ENCODE measurements at places on chromosomes 2 and 18.

- DNase-seq: no peak
Observed at GRCh38 chr2:165793161-165793778, 777 bp downstream of the GALNT3 start.

DNA sequence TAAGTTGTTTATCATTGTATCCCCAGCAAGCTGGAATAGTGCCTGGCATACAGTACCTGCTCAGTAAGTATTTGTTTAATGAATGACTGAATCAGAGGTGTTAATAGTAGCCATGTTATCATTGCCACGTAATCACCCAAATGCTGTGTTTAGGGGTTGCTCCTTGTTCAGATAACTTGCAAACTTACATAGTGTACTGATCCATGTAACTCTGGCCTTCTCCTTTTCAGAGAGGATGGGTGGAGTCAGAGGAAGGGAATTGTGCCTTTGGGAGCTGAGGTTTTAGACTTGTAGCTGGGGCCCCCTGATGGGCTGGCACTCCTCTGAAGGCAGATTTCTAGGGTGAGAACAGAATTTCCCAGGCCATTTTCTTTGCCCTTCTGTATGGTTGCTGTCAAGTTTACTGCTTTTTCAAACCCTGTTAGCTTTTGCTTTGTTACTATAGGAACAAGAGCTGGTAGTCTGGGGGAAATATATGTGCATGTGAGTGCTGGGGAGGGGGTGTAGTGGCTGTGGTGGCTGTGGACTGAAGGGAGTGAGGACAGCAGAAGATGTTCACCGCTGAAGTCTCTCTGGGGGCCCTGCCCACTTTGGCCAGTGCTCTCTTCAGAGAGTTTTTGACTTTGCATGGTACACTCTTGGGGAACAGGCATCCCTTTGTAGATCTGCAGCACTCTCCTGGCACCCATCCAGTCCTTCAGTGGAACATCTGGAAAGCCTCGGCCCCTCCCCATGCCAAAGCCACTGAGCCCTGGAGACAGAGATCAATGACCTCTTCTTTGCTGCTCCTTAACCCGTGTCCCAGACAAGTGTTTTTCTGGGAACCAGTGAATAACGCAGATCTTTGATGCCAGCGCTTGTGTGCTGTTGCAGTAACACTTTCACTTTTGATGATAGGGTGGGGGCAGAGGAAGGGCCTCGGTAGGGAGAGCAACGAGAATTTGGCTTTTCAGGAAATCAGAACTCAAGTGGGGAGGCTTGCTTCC lies 209.0 kb downstream of the PRKCE start:
- no peak for DNase-seq

DNA sequence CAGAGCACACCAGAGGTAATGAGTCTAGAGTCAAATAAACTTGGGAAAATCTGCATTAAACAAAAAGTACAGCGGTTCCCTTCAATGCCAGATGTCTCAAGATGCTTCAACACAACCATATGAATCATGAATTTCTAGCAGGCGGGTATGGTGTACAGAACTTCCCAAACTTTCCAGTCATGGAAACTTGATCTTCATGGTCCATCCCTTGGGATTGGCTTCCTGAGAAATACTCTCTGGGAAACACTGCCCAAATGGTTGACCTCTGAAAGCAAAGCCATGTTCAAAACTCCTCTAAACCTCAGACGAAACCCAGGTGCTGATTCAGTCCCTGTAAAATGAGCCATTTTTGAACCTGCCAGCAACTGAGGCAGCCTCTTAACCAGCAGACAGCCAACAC lies 16.4 kb upstream of the TMEM247 start:
- no peak for DNase-seq

DNA sequence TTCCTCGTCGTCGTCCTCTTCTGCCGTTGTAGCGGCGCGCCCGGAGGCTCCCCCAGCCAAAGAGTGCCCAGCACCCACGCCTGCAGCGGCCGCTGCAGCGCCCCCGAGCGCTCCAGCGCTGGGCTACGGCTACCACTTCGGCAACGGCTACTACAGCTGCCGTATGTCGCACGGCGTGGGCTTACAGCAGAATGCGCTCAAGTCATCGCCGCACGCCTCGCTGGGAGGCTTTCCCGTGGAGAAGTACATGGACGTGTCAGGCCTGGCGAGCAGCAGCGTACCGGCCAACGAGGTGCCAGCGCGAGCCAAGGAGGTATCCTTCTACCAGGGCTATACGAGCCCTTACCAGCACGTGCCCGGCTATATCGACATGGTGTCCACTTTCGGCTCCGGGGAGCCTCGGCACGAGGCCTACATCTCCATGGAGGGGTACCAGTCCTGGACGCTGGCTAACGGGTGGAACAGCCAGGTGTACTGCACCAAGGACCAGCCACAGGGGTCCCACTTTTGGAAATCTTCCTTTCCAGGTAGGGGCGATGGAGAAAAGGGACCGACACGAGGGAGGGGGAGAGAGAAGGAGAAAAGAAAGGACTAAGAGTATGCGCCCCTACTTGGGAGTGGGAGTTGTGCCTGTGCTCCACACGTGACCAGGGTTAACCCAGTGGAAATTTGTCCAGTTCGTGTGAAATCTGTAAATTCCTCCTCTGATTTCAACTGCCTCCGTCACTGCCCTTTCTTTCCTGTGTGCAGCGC lies 800 bp downstream of the HOXD13 start:
- DNase-seq: no peak

DNA sequence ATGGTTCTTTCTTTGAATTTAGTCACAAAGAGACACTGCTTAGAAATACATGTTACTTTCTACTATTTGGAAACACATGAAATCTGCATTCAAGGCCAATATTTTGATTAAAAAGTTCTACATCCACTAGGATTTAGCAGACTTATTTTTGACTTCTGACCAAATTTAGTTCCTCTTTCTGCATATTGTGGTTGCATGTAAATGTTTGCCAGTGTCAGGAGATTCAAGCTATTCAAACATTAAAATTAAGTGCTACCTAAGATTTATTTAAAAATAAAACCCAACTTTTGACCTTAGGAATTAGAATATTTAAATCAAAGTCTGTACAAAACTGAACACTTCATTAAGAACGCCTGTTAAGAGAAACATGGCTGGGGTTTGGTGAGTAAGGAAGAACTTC lies 891.1 kb downstream of the CPS1 start:
- DNase-seq: no peak

DNA sequence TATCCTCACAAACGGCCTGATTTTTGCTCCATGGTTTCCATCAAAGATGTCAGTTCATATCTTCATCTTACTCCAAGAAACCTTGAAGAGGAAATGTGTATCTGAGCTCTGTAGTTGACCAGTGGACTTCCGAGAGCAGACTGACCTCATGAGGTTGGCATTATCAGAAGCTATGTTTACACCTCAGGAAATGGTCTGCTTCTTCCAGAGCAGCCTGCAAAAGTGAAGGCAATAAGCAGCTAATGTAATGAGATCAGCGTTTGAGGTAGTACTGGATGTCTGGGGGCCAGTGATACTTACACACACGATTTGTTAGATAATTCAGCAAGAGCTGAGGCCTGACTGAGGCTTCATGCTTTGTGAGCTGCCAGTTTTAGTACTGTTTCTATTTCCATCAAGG lies 189.7 kb downstream of the LRRTM1 start:
- no peak for DNase-seq

GRCh38 chr2:397521-397920 lies 109.6 kb upstream of the ALKAL2 start:
- no peak for DNase-seq

GRCh38 chr18:56468396-56468795 lies 170.0 kb downstream of the TXNL1 start:
- DNase-seq: no peak

DNA sequence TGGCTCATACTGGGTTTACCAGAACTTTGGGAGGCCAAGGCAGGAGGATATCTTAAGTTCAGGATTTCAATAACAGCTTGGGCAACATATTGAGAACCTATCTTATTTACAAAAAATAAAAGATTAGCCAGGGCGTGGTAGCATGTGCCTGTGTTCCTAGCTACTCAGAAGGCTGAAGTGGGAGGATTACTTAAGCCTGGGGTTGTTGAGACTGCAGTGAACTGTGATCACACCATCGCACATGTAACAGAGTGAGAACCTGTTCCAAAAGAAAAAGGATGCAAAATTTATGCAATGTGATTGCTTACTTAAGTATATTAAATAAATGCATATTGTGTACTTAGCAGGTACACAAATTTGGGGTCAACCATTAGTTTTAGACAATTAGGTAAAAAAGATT lies 768.9 kb upstream of the CDH7 start:
- no peak for DNase-seq

GRCh38 chr2:229196448-229196847 lies 74.6 kb downstream of the PID1 start:
- no peak for DNase-seq

- no peak for DNase-seq
Observed at GRCh38 chr18:32360682-32361345, 109.9 kb downstream of the GAREM1 start.

- DNase-seq: no peak
Observed at GRCh38 chr2:234111523-234111922, 61.0 kb downstream of the SPP2 start.

DNA sequence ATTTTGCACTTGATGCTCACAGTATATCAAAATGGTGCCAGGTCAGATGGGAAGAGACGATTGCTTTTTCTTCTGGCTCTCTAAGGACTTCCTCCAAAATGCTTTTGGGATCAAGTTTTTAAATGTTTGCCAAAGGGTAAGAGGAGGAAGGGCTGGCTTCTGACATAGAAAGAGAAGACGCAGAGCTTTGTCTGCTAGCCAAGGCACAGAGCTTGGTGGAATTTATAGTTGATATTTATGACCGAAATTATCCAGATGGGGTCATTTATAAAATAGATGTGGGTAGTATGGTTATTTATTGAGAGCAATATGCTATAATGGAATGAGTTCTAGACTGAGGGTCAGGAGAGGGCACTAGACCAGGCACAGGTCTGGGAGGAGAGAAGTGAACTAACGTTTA lies 193.3 kb downstream of the FSHR start:
- no peak for DNase-seq

- no peak for DNase-seq
Observed at GRCh38 chr2:205633994-205634393, 48.3 kb upstream of the NRP2 start.

DNA sequence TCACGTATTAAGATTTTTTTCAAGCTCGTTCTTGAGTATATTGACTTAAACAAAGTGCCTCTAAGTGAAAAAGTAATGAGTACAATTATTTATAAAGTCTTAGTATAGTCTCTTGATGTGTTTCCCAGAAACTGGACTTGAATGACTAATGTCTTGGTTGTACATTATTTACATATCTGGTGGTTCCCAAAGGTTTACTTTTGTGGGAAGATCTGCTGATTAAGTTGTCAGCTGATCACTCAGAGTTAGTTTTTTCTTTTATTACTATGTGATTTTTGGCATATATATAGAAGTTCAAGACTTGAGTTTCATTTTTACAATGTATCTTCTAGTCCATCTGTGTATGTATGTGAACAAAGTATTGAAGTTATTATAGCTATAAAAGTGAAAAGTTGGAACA lies 29.5 kb downstream of the RNF144A start:
- no peak for DNase-seq

- no peak for DNase-seq
Observed at GRCh38 chr2:164597983-164598382, 23.3 kb downstream of the GRB14 start.

DNA sequence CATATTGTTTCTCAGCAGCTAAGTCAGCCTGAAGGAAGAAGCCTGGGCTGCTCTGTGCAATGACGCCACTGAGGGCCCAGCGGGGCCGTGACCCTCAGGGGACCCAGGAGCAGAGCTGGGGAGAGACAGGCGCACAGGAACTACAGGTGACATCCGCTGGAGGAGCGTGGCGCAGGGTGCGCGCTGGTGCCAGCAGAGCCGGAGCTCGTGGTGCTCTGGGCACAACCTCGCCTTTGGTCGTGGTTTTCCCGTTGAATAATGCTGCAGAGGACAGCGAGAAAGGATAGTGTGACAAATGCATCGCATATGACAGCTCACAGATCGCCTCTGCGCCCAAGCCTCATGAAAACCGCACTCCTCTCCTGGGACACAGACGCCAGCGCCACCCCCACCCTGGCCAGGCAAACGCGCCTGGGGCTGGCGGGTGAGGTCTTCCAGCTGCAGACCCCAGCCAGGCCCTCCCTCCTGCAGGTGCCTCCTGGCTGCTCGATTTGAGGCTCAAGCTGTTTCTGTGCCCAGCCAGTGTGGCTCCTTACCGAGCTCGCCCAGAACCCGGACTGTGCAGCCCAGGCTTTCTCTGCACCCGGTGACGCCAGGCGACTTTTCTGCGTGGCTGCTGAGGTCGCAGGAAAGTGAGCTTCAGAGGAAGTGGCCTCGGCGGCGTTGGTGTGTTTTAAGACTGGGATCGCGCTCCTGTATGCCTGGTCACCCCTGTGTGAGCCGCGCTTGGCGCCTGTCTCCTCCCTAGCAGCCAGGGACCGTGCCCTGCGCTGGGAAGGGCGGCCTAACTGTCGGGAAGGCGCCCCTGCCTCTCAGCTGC lies 583.1 kb upstream of the HS6ST1 start:
- no peak for DNase-seq

- DNase-seq: no peak
Observed at GRCh38 chr2:106275971-106276370, 81.9 kb upstream of the UXS1 start.

GRCh38 chr2:31980674-31981356 lies 30.0 kb downstream of the MEMO1 start:
- no peak for DNase-seq

DNA sequence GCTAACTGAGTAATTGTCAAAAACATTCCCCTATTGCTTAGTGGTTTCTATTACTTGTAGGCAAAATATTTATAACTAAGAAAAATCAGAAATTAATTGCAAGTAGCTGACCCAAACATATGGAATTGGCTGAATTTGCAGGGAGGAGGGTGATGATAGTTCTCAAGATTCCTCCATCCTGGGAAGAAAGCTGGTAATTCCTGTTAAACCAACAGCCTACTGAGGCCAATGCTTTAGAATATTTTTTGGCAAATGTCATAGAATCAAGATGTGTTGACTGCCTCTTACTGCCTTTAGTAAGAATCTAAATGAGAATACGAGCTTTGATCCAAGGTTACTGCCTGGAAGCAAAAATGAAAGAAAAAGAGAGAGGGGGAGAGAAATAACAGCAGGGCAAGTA lies 120.0 kb downstream of the COL6A3 start:
- no peak for DNase-seq

- DNase-seq: no peak
Observed at GRCh38 chr2:145615626-145616025, 1095.7 kb upstream of the ZEB2 start.

DNA sequence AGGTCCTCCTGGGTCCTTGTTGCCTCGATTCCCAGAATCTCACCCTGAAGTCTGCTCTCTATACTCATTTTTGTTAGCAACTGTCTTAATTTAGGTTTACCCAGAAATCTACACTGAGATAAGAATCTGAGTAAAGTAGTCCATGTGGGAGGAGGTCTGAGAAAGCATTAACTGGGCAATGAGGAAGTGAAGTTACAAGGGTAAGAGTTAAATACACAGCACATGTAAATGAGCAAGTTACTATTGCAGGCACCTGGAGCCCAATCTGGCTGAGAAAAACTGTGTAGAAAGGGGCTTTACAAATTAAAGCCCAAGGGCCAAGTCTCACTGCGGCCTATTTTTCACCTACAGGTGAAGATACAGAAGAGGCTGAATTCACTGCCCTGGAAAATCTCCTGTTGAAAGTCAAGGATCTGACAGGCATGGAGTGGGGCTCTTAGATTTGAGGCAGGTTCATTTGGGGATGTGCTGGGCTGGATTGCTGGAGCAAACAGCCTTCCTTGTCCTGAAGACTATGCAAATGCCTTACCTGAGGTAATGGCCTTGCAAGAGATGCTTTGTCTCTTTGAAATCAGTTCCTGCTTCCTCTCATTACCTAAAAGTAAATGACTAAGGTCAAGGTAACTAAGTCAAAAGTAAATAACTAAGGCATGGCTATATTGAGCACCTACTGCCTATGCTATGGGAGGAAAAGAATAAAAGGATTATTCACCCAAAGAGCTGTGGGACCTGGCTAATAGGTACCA lies 84.4 kb upstream of the DYNAP start:
- DNase-seq: no peak

Data from NCI-H1092 (cell line).